Naive B cell (primary cell): ENCODE measurements at places on chromosomes 12 and 14.

GRCh38 chr12:66144791-66145754 lies 14.5 kb upstream of the LLPH start:
- no peak for DNase-seq

DNA sequence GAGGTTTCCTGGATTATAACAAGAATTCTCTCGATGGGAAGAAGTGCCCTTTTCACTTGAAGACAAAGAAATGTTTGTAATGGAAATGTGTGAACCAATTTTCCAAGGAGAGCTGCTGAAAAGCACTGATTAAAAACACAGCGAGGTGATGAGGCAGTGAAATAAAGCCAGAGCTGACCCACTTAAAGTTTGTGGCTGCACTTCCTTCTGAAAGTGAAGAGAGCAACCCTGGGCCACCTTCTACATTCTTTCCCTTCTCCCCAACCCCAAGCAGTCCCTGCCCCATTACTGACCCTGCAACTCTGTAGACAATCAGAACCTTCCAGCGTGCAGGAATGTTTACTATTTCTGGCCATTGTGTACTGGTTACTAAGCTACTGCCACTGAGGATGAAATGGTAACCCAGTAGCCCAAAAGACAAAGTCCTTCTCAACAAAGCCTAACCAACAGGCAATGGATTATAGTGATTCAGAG lies 173.9 kb downstream of the TTC7B start:
- no peak for DNase-seq

DNA sequence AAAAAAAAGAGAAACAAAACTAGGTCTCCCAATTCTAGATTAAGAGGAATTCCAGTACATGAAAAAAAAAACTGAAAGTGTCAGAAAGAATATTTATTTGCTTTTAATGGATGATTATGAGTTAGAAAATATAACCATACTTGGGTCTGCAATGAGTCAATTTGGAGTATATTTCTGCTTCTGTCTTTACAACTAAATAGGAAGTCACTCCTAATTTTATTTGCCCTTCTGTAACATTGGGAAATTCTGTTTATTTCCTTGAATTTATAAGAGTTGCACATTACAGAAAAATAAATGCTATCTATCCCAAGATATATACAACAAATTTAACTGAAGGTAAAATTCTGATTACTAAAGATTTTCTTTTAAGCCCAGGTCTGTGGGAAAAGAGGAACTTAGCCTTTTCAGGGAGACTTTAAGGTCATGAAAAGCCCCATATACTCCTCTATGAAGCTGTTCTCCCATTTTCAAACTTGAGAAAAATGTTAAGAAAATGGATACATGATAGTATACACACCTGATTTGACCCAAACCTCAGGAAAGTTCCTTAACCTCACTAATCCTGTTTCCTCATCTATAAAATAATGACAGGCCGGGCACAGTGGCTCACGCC lies 7.2 kb downstream of the SINHCAF start:
- no peak for DNase-seq

- DNase-seq: no peak
Observed at GRCh38 chr12:12881151-12881909, 10.0 kb upstream of the GPRC5A start.

- no peak for DNase-seq
Observed at GRCh38 chr14:92832137-92832700, 38.1 kb downstream of the GOLGA5 start.
